Stimulated activated CD4-positive, alpha-beta T cell treated with anti-CD3 and anti-CD28 coated beads, TNF-alpha, amount 100 ng/mL, for 4 hours (primary cell): ENCODE measurements at places on chromosomes 1 and 21.

DNA sequence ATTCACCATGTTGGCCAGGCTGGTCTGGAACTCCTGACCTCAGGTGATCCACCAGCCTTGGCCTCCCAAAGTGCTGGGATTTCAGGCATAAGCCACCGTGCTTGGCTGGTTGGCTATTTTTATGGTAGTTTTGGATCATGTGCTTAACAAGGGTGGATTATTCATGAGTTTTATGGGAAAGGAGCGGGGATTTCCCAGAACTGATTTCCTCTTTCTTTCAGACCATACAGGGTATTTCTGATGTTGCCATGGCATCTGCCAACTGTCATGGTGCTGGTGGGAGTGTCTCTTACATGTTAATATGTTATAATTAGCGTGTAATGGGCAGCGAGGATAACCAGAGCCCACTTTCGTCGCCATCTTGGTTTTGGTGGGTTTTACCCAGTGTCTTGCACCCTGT lies 3.2 kb downstream of the TRPM2 start:
- DNase-seq, result no peak

DNA sequence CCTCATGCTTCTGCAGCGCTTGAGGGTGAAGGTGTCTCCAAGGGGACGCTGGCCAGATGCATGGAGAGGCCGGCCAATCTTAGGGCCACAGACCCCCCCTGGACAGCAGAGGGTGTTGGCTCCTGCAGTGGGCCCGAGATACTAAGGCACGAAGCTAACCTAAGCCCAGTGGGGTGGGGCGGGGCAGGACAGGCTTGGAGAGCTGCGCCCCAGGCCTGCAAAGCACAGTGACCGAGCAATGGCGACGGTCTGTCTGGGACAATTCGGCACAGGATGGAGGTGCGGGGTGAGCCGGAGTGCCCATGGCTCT lies 1.3 kb downstream of the FNDC10 start:
- no peak for DNase-seq

GRCh38 chr1:31517301-31517700 lies 59.0 kb upstream of the TINAGL1 start:
- DNase-seq, result no peak

DNA sequence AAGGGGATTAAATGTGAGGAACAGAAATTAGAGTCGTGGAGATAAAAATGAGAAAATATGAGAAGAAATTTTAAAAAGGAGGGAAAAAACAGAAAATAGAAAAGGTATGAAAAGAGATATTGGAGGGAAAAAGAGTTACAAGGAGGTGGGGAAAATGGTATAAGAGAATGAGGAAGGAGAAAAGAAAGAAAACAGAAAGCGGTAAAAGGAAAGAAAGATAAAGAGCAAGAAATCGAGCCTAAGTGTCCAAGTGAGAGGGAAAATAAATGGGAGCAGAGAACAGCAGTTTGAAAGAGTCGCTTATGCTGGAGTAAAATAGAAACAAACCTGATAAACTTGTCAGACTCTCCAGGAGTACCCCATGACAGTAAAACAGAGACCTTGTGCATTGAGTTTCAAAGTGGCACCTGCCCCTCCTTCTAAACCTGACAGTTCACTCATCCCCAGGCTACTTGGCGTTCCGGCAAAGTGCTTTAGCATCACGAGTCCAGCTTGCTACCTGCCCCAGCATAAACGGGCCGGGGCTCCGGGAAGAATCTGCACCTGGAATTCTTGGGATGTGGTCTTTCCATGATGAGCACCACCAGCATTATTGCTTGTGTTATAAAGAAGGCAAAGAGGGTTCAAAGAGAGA lies 585 bp downstream of the NEGR1 start:
- no peak for DNase-seq

DNA sequence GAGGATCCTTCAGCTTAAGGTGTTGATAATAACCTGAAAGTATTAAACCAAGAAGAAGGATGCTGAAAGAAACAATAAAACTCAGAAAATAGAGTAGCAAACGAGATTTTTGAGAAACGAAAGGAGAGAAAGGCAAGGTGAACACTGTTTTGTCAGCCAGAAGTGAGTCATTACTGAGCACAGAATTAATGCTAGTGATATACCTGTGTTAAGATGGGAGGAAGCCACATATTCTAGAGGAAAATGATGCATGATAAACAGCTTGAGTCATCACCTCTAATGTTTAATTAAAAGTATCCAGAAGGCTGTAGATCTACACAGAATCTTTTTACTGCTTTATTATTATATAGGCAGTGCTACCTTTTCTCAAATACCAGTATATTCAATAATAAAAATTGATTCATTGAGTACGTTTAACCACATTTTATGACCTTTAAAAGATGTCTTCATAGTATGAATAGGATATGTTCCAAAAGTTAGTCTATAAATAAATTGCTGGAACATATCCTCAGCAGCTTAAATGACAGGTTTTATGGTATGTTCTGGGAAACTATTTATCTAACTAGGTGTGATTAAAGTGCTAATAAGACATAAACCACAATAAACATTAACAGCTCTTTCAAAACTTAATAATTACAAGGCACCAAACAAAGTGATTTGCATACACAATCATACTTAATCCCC lies 10.3 kb downstream of the SH3GLB1 start:
- DNase-seq, result no peak

GRCh38 chr1:147723691-147724323 lies 36.6 kb downstream of the GJA5 start:
- no peak for DNase-seq

DNA sequence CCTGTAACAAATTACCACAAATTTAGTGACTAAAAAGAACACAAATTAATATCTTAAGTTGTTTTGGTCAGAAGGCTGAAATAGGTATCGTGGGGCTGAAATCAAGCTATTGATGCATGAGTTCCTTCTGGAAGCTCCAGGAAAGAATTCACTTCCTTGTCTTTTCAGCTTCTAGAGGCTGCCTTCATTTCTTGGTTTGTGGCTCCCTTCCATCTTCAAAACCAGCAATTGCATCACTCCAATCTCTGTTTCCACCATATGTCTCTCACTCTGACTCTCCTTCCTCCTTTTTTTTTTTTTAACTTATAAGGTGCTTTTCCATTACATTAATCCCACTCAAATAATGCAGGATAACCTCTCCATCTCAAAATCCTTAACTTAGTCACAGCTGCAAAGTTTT lies 78.4 kb downstream of the OLFM3 start:
- no peak for DNase-seq

DNA sequence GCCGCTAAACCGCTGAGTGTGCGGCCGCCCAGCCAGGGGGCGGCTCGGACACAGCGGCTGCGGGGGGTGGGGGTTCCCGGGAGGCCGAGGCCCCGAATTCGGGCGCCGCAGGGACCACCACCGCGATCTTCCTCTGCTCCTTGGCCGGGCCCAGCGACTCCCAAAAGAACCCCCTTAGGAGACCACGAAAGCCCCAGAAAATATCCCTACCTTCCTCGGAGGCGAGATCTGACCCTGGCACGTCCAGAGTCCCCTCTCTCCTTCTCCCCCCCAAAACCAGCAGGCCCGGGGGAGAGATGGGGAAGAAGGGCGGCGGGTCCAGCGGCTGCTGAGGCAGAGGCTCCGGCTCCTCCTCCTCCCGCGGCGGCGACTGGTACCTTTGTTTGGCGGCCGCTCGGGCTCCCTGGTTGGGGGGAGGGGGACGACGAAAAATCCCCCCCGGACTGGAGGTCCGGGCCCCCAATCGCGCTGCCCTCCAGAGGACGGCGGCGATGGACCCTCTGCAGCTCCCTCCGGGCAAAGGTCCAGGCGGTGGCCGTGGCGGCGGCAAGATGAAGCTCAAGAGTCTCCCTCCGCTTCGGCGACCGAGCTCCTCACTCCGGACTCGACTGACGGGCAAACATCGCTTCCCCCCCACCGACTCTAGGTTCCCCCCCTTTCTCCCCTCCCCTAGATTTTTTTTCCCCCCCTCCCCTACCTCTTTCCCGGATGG lies at the start of gene ARID4B:
TSS of gene ARID4B (minus strand) at position 621 of the 712 bp plus-strand sequence. CDS start 1,260 bp downstream, outside the sequence.
- no peak for DNase-seq

GRCh38 chr1:228009828-228010775 lies 3.3 kb downstream of the WNT3A start:
- DNase-seq, result no peak

DNA sequence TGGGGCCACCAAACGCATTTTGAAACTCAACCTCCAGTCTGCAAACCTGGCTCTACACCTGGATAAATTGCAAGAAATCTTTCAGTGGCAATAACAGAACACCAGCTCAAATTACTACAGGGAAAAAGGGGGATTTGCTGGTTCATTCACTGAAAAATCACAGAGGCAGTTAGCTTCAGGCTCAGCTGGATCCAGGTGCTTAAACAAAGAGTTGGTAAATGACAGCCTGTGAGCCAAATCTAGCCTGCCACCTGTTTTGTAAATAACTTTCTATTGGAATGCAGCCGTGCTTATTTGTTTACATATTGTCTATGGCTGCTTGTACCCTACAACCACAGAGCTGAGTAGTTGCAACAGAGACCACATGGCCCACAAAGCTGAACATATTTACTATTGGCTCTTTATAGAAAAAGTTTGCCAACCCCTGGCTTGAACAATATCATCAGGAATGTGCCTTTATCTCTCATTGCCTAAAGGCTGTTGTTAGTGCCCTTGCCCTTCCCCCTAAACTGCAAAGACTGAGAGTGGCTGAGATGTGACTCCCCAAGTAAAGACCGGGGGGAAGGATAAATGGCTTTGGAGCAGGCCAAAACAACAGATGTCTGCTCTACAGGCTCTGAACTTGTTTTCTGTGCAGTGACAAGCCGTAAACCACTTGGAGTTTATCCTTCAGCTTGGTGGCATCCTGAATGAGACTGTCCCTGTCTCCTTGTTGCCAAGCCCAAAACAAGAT lies 21.5 kb upstream of the PTPRF start:
- no peak for DNase-seq

DNA sequence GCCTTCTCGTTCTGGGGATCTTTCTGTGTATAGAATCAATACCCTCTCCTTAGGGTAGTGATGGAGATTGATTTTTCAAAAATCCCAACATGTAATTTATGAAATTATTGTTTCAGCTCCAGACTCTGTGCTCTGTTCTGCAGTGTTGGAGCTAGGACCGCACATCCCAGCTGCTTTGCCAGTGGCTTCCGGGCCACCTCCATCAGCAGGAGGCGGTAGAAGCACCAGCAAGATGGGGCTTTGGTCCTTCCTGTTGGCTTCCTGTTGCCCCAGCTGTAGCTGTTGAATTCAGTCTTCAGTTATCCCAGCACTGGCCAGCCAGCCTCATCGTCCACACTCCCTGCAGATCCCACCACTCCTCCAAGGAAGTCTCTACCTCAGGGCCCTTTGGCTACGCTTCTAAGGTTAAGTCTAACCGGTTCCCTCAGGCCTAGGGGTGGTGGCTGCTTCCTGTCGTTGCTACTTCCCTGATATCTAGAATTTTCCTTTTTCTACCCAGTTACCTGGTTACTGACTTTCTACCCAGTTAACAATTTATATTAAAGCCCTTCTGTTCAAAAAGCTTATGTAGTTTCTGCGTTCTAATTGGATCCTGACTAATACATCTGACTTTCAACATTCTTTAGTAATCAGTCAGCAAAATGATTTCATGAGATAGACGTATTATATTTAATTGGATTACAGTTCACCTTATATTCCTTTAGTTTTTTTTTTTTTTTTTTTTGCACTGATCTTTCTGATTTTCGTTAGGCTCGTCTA lies 24.6 kb downstream of the GALNT2 start:
- no peak for DNase-seq

DNA sequence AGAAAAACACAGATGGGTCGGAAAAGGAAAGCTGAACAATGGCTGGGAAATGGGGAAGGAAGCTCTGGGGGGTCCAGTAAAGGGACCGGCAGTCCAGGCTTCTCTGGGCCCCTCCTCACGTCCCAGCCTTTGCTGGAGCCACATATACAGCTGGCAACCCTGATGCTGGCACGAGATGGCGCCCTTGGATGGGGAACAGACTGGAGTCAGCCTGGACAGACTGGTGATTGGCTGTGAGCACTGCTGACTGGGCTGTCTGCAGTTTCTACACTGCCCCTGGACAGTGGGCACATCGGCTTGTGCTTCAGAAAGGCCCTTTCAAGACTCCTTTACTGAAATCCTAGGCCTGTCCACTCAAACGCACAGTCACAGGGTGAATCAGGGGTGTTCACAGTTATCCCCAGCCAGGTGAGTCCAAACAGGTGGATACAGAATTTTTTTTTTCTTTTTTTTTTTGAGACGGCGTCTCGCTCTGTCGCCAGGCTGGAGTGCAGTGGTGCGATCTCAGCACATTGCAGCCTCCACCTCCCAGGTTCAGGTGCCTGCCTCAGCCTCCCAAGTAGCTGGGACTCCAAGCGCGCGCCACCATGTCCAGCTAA lies 31.1 kb upstream of the ZBTB40 start:
- DNase-seq, result peak; percentile 27

- DNase-seq, result no peak
These were observed 119.7 kb downstream of the PPIAL4G start for GRCh38 chr1:148363439-148363810.
